ENCODE measurements at places on chromosomes 5 and 9. TPM values are rescaled to one million over a fixed set of nuclear protein-coding genes. Genes with fewer than 3 reads are reported as not detected.

The NELFB gene
- total RNA-seq, result 67.5 TPM

The SLC45A2 gene
- not detected for total RNA-seq

GRCh38 chr9:136359774-136360718, 3.5 kb downstream of the DNLZ start:
- H3K27me3 ChIP-seq, result no peaks in the 10 kb centered on the region
- H3K36me3 ChIP-seq, result no peaks in the 10 kb centered on the region
- H3K4me3 ChIP-seq, result no peak overlapping the region
- H3K27ac ChIP-seq, result no peak overlapping the region
- no peak for DNase-seq

- H3K27ac ChIP-seq, result no peak overlapping the region
- no peak overlapping the region for H3K4me3 ChIP-seq
- no peaks in the 10 kb centered on the region for H3K4me1 ChIP-seq
- no peaks in the 10 kb centered on the region for H3K36me3 ChIP-seq
- no peak for DNase-seq
Observed at GRCh38 chr5:146828385-146828784, 50.2 kb downstream of the PPP2R2B start.

DNA sequence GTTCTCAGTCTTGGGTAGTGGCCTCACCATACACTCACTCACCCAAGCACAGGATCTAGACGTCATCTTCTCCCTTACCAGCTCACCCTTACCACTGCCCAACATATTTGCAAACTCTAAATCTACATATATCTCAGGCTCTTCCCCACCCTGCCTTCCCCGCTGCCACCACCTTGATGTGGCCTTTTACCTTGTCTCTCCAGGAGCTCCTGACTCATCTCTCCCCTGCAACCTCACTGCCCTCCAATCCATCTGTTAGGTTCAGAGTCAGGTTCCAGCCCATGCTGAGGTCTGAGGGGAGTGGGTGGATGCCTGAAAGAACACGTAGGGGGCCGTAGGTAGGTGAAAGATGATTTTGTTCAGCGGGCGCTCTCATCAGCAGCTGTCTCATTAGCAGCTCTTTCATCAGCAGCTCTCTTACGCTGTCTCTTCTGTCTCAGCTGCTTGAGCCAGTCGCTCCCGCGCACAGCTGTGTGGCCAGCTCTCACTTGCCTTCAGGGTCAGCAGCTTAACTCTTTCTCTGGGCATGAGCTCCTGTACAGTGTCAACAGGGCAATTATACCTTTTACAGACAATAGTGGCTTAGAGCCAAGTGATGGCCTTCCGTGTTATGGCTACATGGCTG, 23.1 kb upstream of the CKMT2 start:
- H3K4me3 ChIP-seq, result no peak overlapping the region
- peaks cover 4% of the 10 kb centered on the region for H3K36me3 ChIP-seq
- DNase-seq, result no peak
- H3K27me3 ChIP-seq, result no peaks in the 10 kb centered on the region
- no peaks in the 10 kb centered on the region for H3K4me1 ChIP-seq

DNA sequence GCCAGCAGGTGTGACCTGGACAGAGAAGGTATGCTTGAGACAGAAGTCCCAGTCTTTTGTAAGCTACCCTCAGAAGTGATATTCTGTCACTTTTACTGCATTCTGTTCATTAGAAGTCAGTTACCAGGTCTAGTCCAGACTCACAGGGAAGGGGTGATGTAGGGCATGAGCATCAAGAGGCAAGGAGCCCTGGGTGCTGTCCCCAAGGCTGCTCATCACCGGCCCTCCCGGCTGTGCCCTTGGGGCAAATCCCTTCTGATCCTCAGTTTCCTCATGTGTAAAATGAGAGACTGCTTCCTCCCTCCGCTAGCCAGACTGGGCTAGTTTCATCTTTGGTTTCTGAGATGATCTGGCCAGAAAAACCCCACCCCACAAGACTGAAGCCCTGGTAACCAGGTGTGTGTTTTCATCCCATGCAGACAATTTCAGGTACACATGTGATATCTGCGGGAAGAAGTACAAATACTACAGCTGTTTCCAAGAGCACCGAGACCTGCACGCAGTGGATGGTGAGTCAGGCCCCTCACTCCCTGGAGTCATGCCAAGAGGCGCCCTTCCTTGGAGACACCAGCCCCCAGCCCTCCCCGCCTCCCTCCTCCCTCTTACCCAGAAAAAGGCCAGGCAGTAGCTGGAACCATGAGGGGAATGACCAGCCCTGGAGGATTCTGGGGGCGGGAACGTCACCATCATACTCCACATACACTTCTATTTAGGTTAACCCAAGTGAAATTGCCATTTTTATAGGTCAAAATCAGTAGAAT, 71.0 kb downstream of the AMBP start:
- H3K27ac ChIP-seq, result no peak overlapping the region
- H3K27me3 ChIP-seq, result no peaks in the 10 kb centered on the region
- no peak for DNase-seq
- H3K36me3 ChIP-seq, result no peaks in the 10 kb centered on the region

The TAF11L5 gene
- not detected for total RNA-seq

The LRRC26 gene
- total RNA-seq, result not detected

GRCh38 chr9:115111874-115112273, 6.1 kb downstream of the TNC start:
- no peak overlapping the region for H3K4me3 ChIP-seq

The TTC33 gene
- 27.7 TPM for total RNA-seq

DNA sequence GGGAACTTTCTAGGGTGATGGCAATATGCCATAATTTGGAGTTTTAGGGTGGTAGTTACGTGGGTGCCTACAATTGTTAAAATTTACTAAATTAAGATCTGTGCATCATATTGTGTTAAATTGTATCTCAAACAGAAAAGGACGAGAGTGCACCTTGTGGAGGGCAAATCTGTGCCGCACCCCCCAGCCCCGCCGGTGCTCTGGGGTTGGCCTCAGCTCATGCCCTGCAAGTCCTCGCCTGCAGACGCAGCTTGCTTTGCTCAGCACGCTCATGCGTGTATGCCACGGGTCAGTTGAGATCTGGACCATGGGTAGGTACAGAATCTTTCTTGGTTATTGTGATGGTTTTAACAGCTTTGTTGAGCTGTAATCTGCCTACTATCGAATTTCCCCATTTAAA, 33.7 kb upstream of the FCN1 start:
- no peaks in the 10 kb centered on the region for H3K36me3 ChIP-seq
- H3K27ac ChIP-seq, result no peak overlapping the region
- no peak overlapping the region for H3K4me3 ChIP-seq
- no peaks in the 10 kb centered on the region for H3K4me1 ChIP-seq
- DNase-seq, result no peak
- no peaks in the 10 kb centered on the region for H3K27me3 ChIP-seq

The LECT2 gene
- not detected for total RNA-seq

GRCh38 chr5:97820138-97820537, 637.1 kb upstream of the RIOK2 start:
- no peaks in the 10 kb centered on the region for H3K27me3 ChIP-seq
- DNase-seq, result no peak
- no peaks in the 10 kb centered on the region for H3K36me3 ChIP-seq
